ENCODE measurements at places on chromosomes 7 and 10. TPM values are rescaled to one million over a fixed set of nuclear protein-coding genes. Genes with fewer than 3 reads are reported as not detected.

- DNase-seq: no peak
Measured at GRCh38 chr10:25820874-25821273, 113.2 kb upstream of the MYO3A start.

Gene GIMAP6
- polyA plus RNA-seq: 10.7 TPM

GRCh38 chr7:86823769-86824168 is 180.1 kb downstream of the GRM3 start:
- DNase-seq: no peak

Gene AP5Z1
- polyA plus RNA-seq: 33.4 TPM

- DNase-seq: no peak
Measured at GRCh38 chr7:44132039-44132438, 8.7 kb upstream of the POLD2 start.

GRCh38 chr10:76202777-76203176 is 771.4 kb downstream of the LRMDA start:
- no peak for DNase-seq

Gene HOXA2
- 5.5 TPM for polyA plus RNA-seq

GRCh38 chr7:129702316-129702715 is 90.8 kb downstream of the NRF1 start:
- no peak for DNase-seq

Measured in large intestine (tissue), 12 donors.